ENCODE measurements at places on chromosomes 3 and 15.

DNA sequence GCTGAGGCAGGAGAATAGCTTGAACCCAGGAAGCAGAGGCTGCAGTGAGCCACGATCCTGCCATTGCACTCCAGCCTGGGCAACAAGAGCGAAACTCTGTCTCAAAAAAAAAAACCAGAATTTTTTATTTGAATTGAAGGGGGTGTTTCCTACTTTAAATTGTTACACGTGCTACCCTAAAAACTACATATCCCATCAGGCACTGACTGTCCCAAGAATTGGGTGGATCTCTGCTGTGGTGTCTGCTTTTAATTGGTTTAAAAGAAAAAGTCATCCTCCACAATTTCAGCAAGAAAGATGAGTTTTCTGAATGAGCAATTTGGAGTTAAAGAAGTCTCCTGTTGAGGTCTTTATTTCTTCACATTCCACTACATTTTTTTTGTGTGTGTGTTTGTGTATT lies 2.1 kb downstream of the PDIA3 start:
- no peak for DNase-seq

GRCh38 chr3:124671106-124671505 lies 59.1 kb upstream of the UMPS start:
- no peak for DNase-seq

GRCh38 chr3:98556164-98557130 lies 24.7 kb downstream of the GPR15 start:
- no peak for DNase-seq

- DNase-seq, result no peak
Measured at GRCh38 chr3:52712291-52713212, 6.6 kb downstream of the SPCS1 start.

GRCh38 chr3:39278616-39278935 lies 1.3 kb downstream of the CX3CR1 start:
- no peak for DNase-seq

GRCh38 chr15:25783607-25784540 lies 79.3 kb downstream of the ATP10A start:
- peak; percentile 37 for DNase-seq

DNA sequence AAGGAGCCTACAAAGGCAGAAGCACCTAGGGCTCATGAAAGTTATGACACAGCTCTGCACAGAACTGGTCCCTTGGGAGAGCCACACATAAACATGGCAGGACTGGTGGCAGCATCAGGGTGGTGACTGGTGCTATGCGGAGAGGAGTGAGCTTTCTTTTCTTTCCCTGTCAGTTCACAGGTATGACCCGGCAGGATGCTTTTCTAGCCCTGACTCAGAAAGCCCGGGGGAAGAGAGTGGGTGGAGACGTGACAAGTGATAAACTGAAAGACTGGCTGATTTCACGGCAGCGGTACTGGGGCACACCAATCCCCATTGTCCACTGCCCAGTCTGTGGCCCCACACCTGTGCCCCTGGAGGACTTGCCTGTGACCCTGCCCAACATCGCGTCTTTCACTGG lies 103.0 kb downstream of the LARS2 start:
- no peak for DNase-seq

- DNase-seq, result no peak
Measured at GRCh38 chr3:172302203-172302602, 146.1 kb downstream of the GHSR start.

GRCh38 chr3:177590826-177591225 lies 393.5 kb upstream of the TBL1XR1 start:
- no peak for DNase-seq

GRCh38 chr15:30939161-30939560 lies 35.4 kb downstream of the FAN1 start:
- no peak for DNase-seq

- no peak for DNase-seq
Measured at GRCh38 chr3:141352262-141352984, 15.9 kb upstream of the ZBTB38 start.

- no peak for DNase-seq
Measured at GRCh38 chr15:68176601-68177000, 28.5 kb downstream of the CALML4 start.

- DNase-seq, result no peak
Measured at GRCh38 chr3:111923806-111924205, 55.0 kb upstream of the ABHD10 start.

- DNase-seq, result no peak
Measured at GRCh38 chr15:55902981-55903380, 90.4 kb downstream of the NEDD4 start.

DNA sequence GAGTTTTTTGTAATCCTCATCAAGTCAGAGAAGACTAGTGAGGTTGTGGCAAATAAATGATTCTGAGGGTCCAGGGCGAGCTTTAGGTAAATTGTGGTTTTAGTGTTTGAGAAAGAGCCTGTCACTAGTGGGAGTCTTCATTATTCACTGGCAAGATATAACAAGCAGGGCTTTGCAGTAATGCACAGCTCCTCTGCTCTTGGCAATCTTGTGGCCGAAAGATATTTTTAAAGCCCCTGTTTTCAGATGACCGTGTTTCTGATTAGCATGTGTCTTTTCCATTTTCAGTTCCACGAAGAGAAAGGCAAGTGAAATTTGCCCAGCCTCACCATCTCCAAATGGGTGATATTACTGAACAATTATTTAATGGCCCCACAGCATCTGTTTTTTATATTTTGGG lies 154.0 kb upstream of the BCL6 start:
- DNase-seq, result no peak

DNA sequence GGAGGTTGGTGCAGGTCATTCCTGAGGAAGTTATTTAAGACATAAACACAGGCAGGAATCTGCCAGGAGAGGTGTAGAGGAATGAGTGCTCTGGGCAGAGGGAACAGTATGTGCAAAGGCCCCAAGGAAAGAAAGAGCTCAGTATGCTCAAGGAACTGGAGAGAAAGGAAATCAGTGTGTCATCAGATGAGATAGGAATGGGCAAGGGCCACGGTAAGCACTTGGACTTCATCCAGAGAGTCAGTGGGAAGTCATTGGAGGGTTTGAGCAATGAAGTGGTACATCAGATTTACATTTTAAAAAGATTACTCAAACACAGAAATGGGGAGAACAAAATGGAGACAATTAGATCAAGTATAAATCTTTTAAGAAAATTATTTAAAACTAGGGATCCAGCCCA lies 272.2 kb downstream of the ADAMTSL3 start:
- DNase-seq, result no peak

DNA sequence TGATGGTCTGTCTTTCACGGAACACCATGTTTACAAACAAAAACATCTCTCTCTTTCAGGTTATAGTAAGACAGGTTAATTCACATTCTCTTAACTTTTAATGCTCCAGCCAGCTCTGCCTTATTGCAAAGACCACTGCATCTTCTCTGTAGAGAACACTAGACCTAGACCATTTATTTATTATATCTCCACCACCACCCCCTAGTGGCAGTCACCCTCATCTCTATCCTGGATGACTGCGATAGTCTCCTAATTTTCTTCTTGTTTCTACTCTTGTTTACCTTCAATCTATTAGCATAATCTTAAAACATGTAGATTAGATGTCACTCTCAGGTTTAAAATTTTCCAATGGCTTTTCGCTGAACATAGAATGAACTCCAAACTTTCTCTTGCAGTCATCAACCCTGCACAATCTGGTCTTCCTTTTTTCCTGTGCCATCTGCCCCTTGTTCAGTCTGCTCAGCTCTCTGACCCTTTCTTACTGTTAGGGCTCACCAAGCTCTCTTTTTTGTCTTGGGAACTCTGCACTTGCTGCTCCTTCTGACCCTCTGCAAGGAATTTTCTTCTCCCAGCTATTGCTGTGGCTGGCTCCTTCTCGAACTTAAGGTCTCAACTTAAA lies 155.6 kb downstream of the SQOR start:
- DNase-seq, result peak; percentile 38

DNA sequence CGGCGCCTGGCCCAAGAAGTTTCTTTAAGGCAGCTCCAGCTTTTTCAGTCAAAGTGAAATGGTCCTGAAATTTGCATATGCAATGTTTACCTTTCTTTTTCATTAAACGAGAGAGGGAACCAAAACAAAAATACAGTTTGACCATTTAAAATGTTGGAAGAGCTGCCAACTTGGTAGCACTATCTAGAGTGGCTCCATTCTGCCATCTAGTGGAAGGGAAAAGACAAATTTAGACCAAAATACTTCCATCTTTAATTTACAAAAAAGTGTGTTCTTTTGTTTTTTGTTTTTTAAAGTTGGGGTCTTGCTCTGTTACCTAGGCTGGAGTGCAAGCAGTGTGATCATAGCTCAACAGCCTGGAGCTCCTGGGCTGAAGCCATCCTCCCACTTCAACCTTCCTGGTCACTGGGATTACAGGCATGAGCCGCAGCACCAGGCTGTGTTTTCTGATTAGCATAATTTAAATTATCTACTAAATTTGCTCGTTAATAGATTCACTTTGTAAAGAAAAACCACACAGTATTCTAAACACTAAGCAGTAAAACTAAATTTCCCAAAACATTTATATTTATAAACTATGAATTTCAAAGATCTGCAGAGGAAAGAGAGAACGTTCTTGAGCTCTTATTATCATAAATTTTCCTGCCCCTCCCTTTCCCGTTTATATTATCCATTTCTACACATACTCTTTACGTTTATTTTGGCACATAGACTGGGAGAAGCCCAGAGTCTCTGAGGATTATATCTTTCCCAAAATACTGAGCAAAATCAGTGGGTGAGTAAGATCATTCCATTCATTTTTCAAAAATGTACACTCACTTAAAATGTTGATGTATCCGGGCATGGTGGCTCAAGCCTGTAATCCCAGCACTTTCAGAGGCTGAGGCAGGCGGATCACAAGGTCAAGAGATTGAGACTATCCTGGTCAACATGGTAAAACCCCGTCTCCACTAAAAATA lies 15.4 kb upstream of the RFC4 start:
- peak; percentile 79 for DNase-seq

- DNase-seq, result no peak
Measured at GRCh38 chr3:193590088-193590856, 2.7 kb upstream of the OPA1 start.

DNA sequence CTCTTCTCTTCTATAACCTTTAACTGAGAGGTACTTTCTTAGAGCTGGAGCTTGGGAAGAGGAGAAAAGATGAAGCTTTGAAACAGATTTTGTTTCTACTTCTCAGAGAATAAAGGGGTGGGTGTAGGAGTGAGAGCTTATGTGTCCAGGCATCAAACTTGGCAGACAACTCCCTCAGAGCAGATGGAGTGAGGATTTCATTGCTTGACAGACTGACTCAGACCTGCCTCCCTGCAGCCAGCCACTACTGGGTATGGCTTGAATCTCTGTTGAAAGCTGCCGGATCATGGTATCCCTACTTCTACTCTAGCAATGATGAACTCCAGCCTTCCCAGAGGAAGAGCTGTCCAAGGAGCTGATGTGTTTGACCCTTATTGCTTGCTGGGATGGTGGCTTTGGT lies 36.7 kb downstream of the SYN2 start:
- DNase-seq, result no peak

DNA sequence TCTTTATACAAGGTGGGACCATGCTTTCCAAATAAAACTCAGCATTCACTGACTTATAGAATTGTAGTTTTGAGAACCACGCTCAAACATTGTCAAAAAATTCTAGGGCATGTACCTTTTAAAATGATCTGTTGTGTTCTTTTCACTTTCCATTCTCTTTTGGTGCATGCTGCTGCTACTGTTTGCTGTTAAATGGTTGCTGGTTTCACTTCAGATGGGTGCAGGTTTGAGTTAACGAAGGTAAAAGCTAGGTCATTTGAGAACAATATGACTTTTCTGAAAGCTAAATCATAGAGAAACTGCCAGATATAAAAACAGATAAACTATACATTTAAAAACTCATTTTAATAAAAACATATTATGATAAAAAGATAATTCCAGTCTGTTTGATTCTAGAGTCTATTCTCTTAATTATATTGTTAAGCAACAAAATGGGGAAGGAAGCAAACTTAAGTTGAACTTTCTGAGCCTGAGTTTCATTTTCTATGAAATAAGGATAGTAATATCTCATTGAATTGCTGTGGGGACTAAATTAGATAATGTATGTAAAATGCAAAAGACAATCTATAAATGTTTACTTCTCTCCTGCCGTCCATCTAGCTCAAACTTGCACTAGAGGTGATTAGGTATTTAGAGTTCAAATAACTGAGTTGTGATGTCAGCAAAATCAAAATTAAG lies 82.4 kb downstream of the OXSM start:
- no peak for DNase-seq

GRCh38 chr3:186844908-186845307 lies 2.4 kb downstream of the ADIPOQ start:
- DNase-seq, result no peak

DNA sequence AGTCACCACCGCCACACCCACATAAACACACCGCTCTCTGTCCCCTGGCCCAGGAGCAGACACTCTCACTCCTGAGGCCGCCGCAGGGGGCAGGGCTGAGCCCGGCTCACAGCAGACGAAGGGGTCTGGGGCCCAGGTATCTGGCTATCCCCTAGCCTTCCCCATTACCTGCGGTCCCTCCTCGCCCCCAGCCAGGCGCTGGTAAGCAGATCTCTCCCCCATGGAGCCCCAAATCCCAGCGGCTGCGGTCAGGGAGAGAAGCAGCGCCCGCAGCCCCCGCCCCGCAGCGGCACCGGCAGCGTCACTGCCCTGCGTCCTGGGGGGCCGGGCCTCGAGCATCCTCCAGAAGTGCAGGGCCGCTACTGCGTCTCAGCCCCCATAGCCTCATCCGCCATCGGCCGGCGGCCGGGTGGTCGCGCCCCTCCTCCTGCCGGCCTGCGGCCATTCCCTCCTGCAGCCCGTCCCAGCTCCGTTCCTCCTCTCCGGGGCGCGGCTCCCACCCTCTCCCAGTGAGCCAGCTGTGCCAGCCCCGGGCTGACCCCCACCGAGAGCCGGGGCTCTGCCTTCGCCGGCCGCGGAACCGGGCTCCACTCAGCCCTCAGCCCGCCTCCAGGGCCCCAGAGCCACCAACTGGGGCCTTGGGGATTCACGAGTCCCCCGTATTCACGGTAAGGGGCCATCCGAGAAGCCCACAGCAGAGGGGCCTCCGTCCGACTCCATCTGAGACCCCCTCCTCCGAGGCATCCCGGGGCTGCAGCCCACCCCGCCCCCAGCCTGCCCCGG lies 13.1 kb downstream of the TNK2 start:
- peak; percentile 50 for DNase-seq

GRCh38 chr3:115321400-115321805 lies 174.3 kb upstream of the ZBTB20 start:
- DNase-seq, result no peak

- no peak for DNase-seq
Measured at GRCh38 chr15:90318591-90318990, 33.5 kb upstream of the ZNF774 start.

DNA sequence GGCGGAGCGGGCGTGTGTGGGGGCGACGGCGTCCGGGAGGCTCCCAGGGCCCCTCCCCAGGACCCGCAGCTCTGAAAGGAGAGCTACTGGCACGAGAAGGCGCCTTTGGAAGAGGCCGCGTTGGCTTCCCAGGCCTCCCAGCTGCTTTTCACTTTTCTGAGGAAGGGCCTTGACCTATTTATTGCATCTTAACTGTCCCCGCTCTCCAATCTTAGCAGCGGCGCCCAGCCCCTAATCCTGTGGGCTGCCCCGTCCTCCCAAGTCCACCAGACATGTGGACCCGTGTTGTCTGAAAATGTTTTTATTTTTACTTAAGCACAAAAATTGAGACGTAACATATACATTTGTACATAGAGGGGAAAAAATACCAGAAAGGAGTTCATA lies 481 bp upstream of the ULK3 start:
- DNase-seq, result no peak

GRCh38 chr3:184586851-184587250 lies 25.3 kb downstream of the EPHB3 start:
- DNase-seq, result no peak

- peak; percentile 80 for DNase-seq
Measured at GRCh38 chr3:184604039-184604601, 42.5 kb downstream of the EPHB3 start.

Data from eye (tissue), 1 donor.